ENCODE measurements at places on chromosomes 12 and 14.
A peak's percentile ranks its signal among the peaks of the same experiment; 100 is the strongest.

- peak; percentile 74 for DNase-seq
Measured at GRCh38 chr12:53757101-53757770, 5.5 kb upstream of the CISTR start.

DNA sequence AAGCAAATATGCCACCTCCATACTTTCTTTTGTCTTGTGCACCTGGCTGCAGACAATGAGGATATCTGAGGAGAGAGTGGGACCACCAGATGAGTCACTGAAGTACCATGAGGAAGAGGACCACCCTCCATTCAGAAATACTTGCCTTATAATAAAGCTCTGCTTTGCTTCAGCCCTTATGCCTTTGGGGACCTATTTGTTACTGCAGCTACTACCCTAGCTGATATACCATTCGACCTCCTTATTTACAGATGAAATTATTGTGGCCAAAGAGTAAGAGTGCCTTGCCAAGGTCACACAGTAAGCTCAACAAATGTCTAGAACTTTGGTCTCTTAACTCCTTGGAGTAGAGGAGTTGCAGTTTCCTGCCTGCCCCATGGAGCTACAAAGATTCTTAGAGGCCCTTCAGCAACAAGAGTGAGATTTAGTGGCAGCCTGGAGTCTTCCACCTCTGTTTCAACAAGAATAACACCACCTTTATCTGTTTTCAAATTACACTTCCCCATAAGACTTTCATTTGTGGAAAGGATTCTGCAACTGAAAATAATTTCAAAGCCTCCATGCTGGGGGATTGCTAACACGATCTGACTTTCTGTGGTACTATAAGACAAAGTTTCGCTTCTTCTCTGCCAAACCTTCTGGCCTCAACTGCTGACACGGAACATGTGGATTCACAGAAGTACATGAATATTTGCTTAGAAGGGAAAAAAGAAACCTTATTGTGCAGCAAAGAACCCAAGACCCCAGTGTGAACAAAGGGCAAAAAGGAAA is 3.6 kb downstream of the CMKLR1 start:
- DNase-seq: no peak

GRCh38 chr14:52960627-52961026 is 9.8 kb upstream of the FERMT2 start:
- no peak for DNase-seq

DNA sequence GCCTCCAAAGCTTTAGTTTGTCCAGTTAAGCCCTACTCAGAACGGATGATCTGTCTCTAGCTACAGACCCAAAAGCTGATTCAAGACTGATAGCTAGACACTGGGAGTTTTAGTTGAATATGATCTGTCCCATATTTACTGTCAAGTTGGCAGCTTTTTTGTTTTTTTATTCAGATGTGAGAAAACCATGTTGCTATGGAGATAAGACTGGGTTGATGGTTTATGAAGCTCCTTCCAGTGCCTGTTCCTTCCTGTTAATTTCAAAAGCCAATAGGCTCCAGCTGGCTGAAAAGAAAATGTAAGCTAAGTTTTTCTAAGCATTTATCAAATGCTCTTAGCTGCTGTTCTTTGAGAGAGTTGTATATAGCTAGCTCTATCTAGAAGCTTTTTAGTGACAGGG is 4.7 kb downstream of the DYNLL1 start:
- DNase-seq: no peak

DNA sequence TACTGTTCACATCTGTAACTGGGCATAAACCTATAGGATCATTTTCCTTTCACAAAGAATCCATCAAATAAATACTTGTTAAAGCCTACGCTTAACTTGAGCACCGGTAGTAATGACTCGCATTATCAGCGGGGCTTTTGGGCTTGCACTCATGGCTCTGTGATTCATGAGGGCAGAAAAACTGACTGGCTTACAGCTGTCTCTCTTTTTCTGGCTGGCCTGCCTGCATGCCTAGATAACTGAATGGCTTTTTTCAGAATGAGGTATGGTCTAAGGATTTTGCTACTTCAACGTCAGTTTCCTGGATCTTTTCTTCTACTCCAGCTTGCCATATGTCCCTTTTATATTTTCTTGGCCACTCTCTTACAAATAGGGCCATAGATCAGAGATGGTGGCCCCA is 531.1 kb downstream of the NRXN3 start:
- DNase-seq: no peak

DNA sequence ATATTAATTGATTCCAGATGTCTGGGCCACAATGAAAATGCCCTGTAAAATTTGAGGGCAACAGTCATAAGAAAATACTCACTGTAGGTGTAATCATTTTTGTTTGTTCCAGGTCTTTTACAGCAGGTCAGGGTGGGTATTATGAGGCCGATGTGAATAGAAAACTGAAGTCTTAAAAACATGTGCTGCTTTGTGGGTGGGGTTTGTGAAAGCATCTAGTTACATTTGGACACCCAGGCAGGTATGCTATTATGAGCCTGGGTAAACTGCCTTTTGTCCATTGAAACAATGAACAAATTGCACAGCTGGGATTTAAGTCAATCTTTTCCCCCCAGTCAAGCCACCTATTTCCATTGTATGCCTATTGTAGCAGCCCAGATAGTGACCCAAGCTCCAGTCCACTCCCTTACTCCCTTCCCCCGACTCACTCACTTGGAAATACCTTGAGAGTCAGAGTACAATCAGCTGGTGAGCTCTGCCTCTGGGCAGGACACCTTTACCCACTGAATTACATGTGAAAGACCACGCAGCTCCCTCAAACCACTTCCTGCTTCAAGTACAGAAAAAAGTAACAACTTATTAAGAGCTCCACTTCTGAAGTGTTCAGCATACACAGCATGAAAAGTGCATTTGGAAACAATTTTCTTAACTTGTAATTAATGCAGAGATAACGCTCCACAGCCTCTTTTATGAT is 1.8 kb downstream of the IGF1 start:
- no peak for DNase-seq

GRCh38 chr12:42648061-42648460 is 58.5 kb upstream of the PRICKLE1 start:
- no peak for DNase-seq

- DNase-seq: no peak
Measured at GRCh38 chr14:30355431-30355913, 203.5 kb upstream of the G2E3 start.

DNA sequence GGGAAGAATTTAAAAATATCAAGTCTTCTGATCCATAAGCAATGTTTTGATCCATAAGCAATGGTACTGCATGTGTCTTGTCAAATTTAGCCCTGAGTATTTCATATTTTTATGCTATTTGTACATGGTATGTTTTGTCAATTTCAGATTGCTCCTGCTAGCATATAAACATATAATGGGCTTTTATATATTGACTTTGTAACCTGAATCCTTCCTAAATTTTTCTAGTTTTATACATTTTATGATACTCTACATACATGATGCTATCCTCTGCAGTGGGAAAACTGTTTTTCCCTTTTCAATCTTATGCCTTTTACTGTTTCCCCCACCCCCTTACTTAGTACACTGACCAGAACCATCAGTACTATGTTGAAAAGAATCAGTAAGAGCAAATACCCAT is 75.1 kb downstream of the R3HDM2 start:
- DNase-seq: no peak

DNA sequence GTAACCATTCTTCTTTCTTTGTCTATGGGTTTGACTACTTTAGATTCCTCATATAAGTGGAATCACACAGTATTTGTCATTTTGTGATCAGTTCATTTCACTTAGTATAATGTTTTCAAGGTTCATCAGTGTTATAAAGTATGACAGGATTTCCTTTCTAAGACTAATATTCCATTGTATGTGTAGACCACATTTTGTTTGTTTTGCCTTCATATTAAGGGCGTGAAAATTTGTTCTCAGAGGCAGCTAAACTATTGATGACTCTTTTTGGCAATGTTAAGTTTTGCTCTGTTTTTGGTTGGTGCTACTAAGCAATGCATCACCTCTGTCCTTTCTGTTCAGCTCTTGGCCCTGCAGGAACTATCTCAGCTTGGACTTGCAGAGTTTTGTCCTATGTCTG is 1.7 kb upstream of the KLRG1 start:
- no peak for DNase-seq

DNA sequence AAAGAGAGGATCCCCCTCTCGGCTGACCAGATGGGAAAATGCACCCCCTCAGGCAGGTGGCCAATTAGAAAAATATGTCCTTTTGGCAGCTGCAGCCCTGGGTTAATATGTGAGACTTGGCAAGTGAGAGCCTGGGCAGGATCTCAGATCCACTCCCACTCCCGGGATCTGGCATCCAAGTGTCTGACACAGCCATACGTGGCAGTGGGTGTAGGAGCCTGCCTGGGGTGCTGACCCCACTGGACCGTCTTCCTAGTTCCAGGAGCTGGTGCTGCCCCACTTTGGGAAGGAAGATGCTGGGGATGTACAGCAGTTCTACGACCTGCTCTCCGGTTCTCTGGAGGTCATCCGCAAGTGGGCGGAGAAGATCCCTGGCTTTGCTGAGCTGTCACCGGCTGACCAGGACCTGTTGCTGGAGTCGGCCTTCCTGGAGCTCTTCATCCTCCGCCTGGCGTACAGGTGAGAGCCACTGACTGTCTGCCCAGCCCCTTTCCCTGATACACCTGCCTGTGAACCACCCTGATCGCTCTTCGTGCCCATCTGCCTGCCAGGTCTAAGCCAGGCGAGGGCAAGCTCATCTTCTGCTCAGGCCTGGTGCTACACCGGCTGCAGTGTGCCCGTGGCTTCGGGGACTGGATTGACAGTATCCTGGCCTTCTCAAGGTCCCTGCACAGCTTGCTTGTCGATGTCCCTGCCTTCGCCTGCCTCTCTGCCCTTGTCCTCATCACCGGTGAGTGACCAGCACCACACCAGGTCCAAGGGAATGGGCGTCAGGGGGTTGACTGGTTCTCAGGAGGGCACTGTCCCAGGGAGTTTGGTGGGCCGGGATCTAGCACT is 5.8 kb downstream of the NR4A1 start:
- no peak for DNase-seq

DNA sequence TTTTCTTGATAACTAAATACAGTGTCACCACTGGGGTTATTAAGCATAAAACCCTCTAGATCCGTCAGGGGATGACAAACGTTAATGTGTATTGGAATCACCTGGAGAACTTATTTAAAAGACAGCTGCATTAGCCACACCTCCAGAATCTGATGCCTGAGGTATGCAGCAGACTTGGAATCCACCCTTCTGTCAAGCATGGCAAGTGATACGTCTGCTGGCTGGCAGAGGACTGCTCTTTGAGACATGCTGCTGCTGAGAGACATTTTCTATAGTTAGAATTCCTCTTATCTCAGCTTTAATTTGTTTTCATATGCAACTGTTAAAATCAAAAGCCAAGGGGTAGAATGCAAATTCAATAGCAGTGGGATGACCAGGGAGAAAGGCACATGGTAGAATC is 496.3 kb downstream of the NELL2 start:
- DNase-seq: no peak

DNA sequence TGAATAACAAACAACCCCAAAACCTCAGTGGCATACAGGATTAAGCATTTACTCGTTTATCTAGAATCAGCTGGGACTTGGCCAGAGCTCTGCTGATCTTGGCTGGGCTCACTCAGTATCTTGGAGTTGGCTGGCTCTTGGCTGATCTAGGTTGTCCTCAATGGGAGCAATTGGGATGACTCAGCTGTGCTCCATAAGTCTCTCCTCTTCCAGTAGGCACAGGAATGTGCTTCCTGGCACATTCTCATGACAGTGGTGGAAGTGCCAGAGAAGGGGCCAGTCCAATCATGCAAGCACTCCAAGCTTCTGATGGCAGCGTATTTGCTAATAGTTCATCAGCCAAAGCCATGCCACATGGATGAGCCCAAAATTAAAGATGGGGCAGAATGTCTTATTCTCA is 41.7 kb upstream of the ANO4 start:
- no peak for DNase-seq

DNA sequence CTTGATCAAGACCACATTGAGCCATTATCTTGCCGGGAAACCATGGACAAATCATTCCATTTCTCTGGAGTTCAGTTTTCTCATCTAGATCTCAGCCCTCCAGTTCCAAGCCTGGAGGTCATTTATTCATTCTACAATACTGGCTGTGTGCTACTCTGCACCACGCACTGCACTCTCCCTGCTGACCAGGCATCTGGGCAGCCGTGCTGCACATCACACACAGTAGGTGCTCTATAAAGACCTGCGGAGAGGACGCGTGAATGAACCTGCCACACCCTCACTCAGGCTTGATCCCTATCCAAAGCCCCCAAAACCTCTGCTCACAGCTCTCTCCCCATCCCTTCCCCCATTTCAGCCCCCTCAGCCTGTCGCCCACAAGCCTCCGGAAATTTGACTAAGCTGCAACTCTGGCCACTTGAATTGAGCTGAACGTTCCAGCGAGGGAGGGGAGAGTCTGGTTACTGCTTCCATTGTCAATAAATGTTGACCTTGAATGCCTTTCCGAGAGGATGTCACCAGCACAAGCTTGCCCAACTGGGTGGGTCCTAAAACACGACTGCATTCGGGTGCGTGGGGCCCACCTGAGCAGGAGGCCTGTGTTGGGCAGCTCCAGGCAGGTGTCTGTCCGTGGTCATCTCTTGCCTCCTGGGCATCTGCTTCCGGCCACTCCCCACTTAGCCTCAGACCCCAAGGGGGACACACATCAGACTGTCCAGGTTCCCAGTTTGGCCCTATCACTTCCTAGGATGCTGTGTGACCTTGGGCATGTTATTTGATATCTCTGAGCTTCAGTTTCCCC is 17.8 kb downstream of the FAIM2 start:
- no peak for DNase-seq

DNA sequence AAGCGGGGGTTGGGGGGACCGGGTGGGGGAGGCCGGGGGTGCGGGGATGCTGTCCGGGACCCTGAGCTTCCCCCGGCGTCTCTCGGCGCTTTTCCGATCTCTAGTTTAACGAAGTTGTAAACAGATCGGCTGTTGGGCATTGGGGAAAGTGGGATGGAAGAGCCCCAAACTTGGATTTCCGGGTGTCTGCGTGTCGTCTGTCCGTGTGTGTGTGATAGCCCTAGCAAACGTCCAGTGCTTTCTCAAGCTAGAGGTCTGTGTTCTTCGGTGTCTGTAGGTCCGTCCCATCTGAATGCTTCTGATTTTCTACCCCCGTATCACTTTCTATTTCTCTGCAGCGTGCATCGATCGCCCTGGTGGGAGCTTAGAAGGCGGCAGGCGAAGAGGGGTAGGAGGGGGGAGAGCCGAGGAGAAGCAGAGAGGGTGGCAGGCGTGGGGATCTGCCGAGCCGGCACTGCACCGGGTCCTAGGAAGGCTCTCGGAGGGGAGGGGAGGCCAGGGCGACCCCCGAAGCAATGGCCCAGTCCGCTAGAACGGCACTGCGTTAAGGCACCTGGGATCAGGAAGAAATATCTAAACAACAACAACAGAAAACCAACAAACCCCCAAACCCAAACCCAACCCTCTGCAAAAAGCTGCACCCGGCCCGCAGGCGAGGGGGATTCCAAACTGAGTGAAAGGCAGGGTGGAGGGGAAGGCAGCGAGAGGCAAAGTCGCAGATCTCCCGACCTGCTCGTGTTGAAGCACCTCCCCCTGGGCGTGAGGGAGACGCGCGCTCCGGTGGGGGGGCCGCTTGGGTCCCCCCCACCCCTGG is 1.0 kb downstream of the KCNA1 start:
- DNase-seq: no peak

GRCh38 chr12:40587421-40587820 is 104.8 kb upstream of the CNTN1 start:
- DNase-seq: no peak
